T-cell (primary cell): ENCODE measurements at places on chromosomes 2 and 18. TPM values are rescaled to one million over a fixed set of nuclear protein-coding genes. Genes with fewer than 3 reads are reported as not detected.

DNA sequence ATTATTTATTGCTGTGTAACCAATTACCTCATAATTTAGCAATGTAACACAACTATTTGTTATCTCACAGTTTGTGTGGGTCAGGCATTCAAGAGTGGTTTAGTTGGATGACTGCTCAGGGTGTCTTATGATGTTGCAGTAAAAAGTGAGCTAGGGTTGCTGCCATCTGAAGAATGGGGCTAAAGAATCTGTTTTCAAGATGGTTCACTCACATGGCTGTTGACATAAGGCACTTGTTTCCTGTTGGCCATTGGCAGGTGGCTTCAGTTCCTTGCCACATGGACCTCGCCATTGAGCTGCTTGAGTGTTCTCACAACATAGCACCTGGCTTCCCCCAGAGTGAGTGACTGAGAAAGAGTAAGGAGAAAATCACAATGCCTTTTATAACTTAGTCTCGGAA is 123.2 kb downstream of the TMEM17 start:
- no peak for DNase-seq

GRCh38 chr2:144477957-144478311 is 42.0 kb downstream of the ZEB2 start:
- no peak for DNase-seq

DNA sequence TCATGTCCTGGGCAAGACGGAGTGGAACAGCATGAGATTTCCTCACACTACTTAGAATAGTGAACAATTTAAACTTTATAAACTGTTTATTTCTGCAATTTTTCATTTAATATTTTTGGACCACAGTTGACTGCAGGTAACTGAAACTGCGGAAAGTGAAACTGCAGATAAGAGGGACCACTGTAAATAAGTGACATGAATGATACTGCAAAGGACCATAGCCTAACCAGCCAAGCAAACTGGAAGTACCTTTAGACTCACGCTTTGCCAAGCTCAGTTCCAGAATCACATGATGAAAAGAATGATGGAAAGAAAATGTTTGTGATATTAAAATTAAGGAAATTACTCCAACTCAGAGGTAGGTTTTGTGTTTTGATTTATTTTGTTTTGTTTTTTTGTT is 94.6 kb upstream of the ITGA4 start:
- no peak for DNase-seq

- DNase-seq, result no peak
Measured at GRCh38 chr2:71129114-71129901, 721 bp downstream of the MCEE start.

DNA sequence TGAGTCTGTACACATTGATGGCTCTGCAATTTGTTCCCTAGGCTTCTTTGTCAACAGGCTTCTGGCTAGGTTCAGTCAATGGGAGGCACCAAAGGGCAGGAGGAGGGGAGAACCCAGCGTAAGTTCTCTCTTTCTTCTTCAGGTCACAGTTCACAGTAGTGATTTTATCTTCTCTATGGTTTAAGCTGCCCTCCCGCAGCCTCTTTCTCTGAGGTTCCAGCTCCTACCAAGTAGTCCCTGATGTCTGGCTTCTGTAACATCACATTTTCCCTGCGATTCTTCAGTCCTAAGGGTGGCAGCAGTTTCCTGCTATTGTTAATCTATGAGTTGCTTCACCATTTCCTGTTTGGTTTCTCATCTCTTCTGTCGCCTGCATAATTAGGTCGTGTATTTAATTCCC is 107.4 kb downstream of the CPO start:
- DNase-seq, result peak; percentile 38

- DNase-seq, result no peak
Measured at GRCh38 chr2:226993171-226993570, 157.3 kb downstream of the RHBDD1 start.

GRCh38 chr2:170369894-170370293 is 191.9 kb downstream of the MYO3B start:
- DNase-seq, result no peak

DNA sequence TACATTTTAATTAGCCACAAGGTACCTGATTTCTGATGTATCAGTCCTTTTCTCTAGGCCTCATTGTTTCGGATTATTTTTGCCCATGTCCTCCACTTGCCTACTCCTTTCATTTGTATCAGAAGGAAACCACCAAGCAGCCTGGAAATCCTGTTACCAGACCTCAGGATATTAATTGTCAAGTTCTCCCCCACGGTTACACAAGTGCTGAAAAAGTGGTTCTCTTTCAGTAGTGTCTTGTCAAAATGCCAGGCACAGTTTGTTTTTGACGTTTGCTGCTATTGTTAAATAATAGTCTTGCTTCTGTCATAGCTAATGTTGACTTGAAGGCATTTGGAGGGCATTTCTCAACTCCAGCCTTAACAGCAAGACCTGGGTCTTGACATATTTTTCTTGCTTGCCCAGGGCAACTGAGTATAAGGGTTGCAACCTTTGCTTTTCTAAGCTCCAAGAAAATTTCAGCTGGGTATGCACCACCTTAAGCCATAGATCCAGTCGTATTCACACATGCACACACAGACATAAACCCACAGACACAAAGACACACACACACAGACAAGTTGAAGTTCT is 31.0 kb downstream of the INSIG2 start:
- DNase-seq, result no peak

DNA sequence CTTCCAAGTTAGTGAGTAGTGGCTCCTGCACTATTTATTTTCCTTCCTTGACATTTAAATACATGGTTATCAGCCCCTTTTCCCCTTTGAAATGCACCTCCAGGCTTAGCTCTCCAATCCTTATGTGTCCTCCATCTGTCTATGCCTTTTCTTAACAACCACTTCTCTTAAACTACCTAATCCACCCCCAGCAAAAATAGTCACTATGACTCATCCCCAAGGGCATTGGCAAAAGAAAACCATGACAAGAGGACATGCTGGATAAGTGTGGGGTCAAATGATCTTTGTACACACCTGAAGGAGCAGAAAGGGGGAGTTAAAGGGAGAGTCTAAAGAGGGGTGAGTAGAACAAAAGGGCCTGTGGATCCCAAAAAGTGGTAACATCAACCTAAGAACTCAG is 127.2 kb downstream of the ANKRD44 start:
- DNase-seq, result no peak

ZNF512 gene
- 49.7 TPM for total RNA-seq

DNA sequence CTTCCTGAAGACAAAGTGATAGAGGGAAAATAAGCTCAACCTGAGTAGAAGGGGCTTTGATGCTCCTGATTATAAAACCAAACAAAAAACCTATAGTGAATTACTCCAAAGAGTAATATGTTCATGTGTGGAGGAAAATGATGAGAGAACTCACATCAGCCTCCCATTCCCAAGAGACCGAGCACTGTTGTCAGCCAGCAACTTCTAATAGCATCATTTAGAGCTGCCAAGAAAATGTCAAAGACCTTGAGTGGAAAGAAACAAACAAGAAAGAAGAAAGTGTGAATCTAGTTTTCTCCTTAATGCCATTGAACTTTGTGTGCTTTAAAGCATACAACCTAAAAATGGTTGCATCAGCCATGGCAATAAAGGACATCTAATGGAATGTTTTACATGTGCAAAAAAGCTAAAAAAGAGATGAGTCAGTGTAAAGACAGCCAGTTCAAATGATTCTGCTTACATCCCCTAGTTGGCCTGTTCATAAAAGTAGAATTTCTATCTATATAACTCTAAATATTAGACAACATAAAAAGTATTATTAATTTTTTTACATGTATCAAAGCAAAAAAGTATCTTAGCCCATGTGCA is 1066.2 kb downstream of the TDRD15 start:
- no peak for DNase-seq

KCNE4 gene
- not detected for total RNA-seq

DNA sequence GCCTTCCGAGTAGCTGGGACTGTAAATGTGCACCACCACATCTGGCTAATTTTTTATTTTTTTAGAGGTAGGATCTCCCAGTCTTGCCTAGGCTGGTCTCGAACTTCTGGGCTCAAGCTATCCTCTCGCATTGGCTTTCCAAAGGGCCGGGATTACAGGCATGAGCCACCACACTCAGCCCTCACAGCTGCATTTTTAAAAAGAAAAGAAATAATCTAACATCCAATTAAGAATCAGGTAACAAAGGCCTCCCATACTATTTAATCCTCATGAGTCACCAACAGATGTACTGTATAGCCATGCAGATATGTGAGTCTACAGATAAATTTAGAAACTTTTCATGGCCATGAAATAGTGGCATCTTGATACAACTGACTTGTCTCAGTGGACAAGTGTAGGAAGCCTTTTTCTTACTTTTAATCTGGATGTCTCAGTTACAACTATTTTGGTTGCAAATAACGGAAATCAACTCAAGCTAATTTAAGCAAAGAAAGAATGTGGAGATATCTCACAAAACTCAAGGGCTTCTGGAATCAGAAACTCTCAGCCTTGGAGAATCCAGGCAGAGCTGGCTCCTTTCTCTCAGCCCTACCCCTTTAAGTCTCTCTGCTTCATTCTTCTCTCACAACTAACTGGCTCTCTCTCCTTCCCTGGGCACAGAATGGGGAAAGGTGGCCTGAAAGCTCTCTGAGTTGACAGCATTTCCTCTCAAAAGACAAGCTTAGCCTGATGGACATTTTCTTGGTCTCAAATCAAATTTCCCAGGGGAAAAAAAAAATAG is 12.8 kb upstream of the PPM1B start:
- no peak for DNase-seq

DNA sequence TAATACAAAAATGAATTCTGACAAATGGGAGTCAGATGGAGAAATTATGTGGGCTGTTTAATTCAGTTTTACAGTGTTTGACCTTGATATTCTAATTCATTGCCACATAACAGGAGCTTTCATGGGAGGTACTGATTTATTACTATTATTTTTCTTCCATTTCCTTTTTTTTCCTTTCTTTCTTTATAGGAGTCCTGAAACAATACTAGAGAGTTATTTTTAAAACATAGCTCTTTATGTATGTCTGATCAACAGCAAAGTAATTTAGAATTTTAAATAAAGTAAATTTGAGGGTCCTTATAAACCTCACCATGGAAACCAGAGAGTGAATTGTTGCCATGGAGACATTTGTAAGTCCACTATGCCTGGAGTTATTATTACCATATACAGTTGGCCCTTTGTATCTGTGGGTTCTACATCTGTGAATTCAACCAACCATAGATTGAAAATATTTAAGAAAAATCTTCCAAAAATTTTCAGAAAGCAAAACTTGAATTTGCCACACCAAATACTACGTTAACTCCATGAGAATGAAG is 40.9 kb upstream of the PPP4R1 start:
- no peak for DNase-seq

- DNase-seq, result no peak
Measured at GRCh38 chr2:160114020-160114419, 51.6 kb upstream of the PLA2R1 start.

CPS1 gene
- 0.30 TPM for total RNA-seq

POTEE gene
- total RNA-seq, result 0.53 TPM

GRCh38 chr2:175624785-175625184 is 377.3 kb downstream of the LNPK start:
- no peak for DNase-seq

DNA sequence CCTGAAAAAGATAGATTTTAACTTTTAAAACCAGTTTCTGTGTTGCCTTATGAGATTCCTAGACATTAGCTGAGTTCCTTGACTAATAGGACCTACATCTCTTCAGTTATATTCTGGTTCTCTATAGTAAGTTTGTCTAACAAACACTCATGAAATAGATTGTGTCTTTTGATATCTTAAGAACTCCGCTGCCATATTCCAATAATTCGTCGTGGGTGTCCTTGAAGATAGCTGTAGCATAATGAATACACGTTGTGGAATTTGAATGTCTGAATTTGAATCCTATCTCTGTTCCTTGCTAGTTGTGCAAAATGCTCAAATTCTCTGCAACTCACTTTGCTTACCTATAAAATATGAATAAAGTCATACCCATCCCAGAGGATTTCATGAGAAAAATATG is 176.8 kb upstream of the COL3A1 start:
- no peak for DNase-seq

DNA sequence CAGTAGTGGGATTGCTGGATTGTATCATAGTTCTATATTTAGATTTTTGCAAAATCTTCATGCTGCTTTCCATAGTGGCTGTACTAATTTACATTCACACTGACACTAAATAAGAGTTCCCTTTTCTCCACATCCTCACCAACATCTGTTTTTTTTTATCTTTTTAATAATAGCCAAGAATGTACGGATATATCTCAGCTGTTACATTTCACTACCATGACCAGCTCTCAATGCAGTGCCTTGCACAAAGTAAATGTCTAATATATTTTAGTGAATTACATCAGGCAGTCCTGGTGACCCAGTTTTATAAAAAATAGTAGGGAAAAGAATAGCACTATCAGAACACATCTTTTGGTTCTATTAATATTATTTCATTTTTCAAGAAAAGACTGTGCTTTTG is 161.8 kb downstream of the LNPK start:
- DNase-seq, result no peak

- no peak for DNase-seq
Measured at GRCh38 chr2:3396920-3397559, 17.5 kb downstream of the TRAPPC12 start.

GRCh38 chr2:30865892-30866681 is 58.8 kb upstream of the CAPN13 start:
- no peak for DNase-seq

KCNJ3 gene
- total RNA-seq, result not detected

NEU2 gene
- total RNA-seq, result not detected

- no peak for DNase-seq
Measured at GRCh38 chr2:30334762-30335363, 103.5 kb downstream of the LBH start.

GRCh38 chr2:42386682-42387081 is 25.7 kb upstream of the COX7A2L start:
- DNase-seq, result no peak

GRCh38 chr18:67463829-67464228 is 52.7 kb downstream of the DSEL start:
- DNase-seq, result no peak

ANKRD30B gene
- not detected for total RNA-seq

ATRAID gene
- total RNA-seq, result 83.1 TPM

GRCh38 chr2:165469417-165469816 is at the start of gene CSRNP3:
Gene CSRNP3, plus strand, starts transcription at chr2:165469698. Its CDS starts 125,368 bp downstream, at chr2:165595066.
- DNase-seq, result no peak

IGFBP2 gene
- 2.1 TPM for total RNA-seq

- no peak for DNase-seq
Measured at GRCh38 chr2:10933700-10934225, 22.0 kb downstream of the KCNF1 start.

DNA sequence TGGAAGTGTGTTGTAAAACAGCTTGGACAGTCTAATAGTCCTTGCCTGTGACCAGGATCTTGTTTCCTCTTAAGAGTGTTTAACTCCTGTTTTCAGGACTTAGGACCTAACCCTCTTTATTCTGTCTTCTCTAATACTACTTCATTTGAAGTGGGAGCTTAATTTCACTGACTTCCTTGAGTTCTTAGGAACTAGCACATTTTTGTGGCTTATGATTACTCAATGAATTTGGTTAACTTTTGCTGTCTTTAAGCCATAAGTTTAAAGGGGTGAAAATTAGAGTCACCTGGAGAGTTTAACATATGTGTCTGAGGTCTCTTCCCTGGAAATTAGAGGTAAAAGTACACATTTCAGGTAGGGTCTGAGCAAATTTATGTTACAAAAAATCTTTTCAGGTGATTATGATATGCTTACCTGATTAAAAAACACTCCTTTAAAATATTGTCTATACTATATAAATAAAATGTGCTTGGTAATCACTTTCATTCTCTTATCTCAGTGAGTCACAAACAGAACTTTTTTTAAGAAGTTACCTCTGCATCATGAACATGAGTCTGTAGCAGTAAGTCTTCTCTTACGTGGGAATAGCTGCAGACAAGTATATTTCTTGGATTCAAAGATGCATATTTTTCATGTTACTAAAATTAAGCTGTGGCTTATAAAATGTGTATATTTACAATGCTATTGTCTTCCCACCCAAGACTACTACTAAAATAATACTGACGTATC is 52.7 kb downstream of the ATP9B start:
- no peak for DNase-seq

SLC23A3 gene
- total RNA-seq, result 5.1 TPM
